ENCODE measurements at places on chromosomes 1 and 21.

DNA sequence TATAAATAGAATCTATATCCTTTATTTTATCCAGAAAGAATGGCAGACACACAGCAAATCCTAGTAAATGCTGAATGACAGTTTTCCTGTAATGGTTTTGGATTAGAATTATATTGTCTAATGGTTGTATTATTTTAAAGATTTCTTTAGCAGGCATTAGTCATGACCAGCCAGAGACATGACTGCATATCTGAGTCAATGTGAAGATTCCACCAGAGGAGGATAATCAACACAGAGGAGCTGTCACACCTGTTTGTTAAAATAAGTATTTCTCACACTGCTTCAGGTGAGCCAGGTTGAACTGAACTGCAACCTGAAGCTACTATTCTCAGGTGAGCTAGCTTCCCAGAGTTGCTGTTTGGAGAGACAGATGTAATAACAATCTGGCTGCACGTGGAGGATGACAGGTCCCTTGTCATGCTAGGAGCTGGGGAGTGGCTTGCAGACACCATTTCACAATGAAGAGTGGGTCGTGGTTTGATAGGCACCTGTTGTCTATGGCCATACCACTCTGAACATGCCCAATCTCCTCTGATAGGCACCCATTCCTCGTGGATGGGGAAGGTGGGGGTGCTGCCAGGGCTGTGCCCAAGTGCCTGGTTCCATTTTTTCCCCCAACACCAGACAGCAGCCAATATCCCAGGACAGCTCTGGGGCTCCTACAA, 94.3 kb downstream of the KCNJ6 start:
- DNase-seq: no peak

GRCh38 chr1:219465212-219466093, 147.5 kb downstream of the ZC3H11B start:
- DNase-seq: peak; percentile 30

GRCh38 chr1:34532113-34532512, 222.7 kb upstream of the GJB5 start:
- DNase-seq: no peak

DNA sequence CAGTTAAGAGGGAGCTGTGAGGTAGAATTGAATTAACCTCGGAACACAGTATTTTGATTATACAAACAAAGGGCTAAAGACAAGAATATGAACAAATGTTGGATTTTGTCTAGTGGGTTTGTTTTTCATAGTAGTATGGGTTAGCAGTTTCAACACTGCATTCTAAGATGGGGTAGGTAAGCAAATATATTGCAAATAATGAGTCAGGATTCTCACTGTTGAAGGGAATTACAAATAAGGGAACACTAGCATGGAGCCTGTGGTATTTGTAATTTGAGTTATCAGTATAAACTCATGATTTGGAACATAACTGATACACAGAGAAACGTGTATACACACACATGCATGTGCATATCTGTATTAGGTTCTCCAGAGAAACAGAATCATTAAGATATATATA, 44.5 kb downstream of the CD55 start:
- no peak for DNase-seq

DNA sequence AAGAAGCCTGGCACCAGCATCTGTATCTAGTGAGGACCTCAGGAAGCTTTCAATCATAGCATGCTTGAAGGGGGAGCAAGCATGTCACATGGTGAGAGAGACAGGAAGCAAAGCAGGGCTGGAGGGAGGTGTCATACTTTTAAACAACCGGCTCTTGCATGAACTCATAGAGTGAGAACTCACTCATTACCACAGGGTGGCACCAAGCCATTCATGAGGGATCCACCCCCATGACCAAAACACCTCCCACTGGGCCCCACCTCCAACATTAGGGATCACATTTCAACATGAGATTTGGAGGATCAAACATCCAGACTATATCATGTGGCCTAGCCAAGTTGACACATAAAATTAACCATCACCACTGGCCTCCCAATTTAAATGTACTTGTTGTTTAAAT, 125.1 kb upstream of the KCND3 start:
- DNase-seq: peak; percentile 16

GRCh38 chr1:179818260-179818659, 59.3 kb downstream of the TOR1AIP2 start:
- DNase-seq: no peak

DNA sequence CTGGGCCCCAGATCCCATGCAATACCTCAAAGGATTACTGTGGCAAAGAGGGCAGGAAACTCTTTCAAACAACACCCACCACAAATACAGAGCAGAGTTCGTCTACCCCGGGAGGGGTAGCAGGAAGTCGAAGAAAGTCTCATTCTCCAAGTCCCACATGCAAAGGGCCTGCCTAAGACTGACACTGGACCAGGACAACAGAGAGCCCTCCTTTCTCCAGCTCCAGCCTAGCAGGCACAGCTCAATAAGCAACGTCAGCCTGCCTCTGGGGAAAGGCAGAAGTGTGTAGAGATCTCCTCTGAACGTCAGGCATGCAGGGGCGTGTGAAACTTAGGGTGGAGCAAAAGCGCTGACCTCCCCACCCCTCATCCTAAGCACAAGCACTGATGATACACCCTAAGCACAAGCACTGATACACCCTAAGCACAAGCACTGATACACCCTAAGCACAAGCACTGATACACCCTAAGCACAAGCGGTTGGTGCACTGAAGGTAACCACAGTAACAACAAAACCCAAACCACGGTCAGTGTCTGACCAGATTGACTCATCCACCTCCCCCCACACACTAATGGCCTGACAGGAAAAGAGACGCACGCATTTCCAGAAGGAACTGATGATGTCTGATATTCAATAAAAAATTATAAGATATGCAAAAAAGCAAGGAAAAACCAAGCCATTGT, 1.3 kb downstream of the KRTAP12-3 start:
- DNase-seq: no peak

- DNase-seq: no peak
These were observed 14.3 kb upstream of the GPR52 start for GRCh38 chr1:174433451-174433850.

- no peak for DNase-seq
These were observed 517.5 kb downstream of the PLPP3 start for GRCh38 chr1:56061824-56062223.

- DNase-seq: no peak
These were observed 101.7 kb downstream of the NEK7 start for GRCh38 chr1:198258491-198258890.

- no peak for DNase-seq
These were observed 228.1 kb upstream of the CAMK1G start for GRCh38 chr1:209355415-209355814.

DNA sequence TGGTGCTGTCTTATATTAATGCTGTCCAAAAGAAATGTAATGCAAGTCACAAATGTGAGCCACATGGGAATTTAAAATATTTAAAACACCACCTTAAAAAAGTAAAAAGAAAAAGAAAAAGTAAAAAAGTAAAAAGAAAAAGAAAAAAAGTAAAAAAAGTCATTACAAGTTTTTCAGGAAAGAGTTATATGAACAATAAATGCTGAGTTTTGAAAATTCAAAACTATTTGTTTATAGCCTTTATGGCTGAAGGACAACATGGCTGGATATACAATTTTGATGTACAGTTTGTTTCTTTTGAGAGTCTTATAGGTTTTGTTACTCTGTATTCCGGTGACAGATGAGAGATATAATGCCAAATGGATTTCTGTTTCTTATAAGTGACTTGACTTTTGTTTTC, 29.1 kb downstream of the GPR88 start:
- no peak for DNase-seq

GRCh38 chr1:29718791-29719190, 482.5 kb downstream of the PTPRU start:
- DNase-seq: no peak

DNA sequence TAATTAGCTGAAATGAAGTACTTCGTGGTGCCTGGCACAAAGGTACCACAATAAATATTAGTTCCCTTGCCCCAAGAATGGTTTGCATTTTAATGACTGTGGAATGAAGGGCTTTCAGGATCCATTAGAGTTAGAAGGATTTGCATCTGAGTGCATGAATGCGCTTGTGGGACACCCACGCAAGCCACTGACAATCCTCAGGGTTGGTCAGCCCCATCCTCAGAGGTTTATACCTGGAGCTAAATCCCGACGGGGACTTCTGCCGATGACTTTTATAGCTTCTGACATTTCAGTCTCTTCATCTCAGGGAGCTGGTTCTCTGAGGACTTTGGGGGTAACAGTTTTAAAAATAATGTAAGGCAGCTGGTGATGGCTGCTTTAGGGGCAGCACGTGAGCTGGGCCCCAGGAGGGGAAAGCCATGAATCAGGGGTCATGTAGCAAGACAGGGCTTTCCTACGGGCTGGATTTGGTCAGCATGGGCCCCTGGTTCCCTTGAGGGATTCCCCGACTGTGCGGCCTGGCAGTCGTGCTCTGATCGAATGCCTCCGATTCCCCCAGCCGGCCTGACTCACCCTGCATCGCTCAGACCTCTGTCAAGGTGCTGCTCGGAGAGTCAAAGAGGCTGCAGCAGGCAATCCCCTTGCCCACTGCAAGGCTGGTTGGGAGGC, 20.8 kb upstream of the IL10 start:
- DNase-seq: peak; percentile 48

DNA sequence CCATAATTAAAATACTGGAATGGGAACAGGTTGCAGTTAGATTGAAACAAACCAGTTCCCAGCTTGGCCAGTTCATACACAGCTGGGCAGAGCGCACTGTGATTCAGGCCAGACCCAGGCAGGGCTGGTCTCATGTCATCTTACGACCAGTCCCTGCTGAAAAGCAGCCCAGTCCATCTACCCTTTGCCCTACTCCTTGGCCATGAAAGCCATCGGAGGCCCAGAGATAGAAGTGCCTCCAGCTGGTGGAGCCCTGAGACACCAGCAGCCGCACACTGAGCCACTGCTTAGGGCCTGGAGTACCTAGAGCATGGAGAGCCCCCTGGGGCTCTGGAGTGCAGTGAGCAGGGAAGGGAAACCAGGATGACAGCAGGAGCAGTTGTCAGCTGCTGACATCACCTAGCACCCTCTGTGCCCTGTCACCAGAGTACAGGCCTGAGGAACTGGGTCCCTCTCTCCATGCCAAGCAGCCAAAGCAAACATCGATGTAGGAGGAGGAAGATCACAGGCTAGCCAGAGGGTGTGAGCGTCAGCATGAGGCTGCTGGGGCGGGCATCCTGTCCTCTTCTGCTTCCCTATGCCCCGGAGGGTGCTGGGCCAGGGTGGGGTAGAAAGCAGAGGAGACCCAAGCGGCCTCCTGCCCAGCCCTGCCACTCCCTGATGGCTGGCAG, 34.2 kb upstream of the TMEM125 start:
- DNase-seq: no peak

DNA sequence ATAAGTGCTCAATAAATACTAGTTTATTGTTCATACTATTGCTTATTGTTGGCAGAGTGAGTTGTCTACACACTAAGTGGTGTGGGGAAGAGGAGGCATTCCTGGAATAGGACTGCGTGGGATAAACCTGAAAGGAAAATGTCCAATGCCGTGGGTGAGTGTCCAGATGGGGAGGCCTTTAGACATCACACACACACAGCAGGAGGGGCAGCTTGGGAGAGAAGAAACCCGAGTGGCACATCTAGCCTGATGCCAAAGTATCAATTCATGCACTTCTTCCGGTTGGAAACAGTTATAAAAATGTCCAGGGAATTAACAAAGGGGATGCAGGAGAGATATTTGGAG, 27.3 kb downstream of the CCN1 start:
- no peak for DNase-seq

GRCh38 chr1:69401879-69402278, 165.8 kb upstream of the LRRC7 start:
- DNase-seq: no peak

DNA sequence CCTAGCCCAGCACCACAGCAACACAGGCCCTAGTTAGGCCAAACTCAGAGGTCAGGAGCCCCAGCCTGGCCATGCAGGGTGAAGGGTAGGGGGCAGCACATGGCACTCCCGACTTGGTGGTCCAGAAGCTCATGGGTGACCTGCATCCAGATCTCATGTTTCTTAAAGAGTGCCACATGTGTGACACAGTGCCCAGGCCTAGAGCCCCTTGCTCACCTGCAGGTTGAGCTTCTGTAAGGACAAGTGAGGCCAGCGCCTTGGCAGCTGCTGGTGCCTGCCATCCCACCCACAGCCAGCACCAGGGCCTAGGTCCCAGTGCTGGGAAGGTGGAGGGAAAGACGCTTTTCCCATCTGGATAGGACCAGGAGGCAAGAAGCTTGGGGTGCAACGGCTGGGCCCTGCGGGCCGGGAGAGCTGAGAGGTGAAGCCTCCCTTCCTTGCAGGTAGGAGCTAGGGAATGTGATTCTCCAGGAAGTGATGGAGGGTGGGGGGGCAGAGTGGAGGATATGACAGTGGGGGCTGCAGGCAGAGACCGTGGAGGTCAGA, 6.5 kb downstream of the SHISA4 start:
- no peak for DNase-seq

DNA sequence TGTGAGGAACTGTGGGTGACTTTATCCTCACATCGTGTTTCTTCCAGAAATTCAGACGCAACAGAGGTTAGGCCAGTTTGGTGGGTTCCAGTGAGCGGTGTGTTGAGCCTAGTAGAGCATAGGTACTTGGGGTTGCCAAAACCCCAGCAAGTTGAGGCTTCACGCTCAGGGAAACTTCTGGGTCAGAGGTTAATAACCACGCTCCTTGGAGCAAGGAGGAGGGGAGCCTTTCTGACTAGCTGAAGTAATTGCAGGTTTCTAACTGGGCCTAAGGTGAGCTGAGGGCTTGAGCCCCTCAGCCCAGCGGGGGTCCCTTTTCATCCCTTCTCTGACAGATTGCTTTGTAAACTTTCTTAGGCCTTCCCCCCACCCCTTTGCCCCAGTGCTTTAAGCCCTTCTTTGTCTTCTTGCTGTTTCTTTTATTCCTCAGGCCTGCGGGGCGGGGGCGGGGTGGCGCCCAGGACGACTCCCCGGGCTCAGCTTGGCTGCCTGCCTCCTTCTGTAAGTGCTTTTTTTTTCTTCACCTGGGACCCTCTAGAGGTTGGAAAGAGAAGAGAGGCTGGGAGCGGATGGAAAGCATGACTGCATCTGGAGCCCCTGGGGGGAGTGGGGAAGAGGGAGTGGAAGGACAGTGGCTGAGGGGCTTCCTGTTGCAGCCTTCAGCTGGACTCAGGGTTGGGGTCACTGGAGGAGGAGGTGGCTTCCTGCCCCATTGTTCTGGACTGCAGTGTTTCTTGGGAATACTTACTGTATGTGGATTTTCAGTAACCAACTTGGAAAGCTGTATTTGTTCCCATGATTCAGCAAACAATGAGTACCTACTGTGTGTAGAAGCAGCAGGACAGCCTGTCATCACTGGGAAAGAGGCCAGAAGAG, 1.3 kb upstream of the ZNF436 start:
- no peak for DNase-seq

DNA sequence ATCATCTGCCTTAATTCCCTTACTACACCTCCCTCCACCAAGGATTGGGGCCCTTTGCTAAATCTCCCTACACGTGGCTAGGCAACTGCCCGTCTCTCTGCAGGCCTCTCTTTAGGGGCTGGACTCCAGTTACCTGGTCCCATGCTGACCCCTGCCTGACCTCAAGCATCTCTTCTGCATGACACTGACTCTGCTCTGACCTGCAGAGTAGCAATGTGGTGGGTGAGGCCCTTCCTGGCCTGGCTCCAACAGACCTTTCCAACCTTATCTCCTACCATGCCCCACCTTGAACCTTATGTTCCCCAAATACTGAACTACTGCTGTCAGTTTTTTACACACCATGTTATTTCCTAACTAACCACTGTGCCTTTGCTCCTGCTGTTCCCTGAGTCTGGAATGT, 45.9 kb upstream of the EPS15 start:
- no peak for DNase-seq

- DNase-seq: no peak
These were observed 10.7 kb upstream of the IFNAR1 start for GRCh38 chr21:33314111-33314510.

- DNase-seq: no peak
These were observed 29.5 kb downstream of the RUNX1 start for GRCh38 chr21:35019631-35020032.
